ENCODE measurements at places on chromosomes 7 and 10.
A peak's percentile ranks its signal among the peaks of the same experiment; 100 is the strongest.

GRCh38 chr7:1579481-1580421 is 9.9 kb upstream of the PSMG3 start:
- peak; percentile 16 for DNase-seq

- no peak for DNase-seq
These were observed 48.0 kb upstream of the DLG5 start for GRCh38 chr10:77974396-77975074.

- DNase-seq, result no peak
These were observed 236.4 kb downstream of the WDR37 start for GRCh38 chr10:1292611-1293031.

DNA sequence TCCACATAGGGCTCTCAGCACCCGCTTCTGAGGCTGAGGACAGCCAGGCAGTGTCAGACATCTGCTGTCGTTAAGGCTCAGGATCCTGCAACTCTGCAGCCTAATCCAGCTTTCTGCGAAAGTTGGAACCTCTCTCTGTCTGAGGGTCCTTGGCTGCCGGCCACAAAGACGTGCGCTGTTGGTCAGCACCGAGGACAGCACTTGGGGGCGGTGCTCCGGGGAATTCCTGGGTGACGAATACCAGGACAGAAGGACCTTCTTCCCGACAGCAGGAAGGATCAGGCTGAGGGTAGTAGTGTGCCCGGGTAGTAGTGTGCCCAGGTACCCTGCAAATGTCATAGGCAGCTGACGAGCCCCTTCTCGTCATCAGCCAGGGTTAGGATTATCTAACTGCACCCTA is 16.0 kb upstream of the RASGEF1A start:
- no peak for DNase-seq

DNA sequence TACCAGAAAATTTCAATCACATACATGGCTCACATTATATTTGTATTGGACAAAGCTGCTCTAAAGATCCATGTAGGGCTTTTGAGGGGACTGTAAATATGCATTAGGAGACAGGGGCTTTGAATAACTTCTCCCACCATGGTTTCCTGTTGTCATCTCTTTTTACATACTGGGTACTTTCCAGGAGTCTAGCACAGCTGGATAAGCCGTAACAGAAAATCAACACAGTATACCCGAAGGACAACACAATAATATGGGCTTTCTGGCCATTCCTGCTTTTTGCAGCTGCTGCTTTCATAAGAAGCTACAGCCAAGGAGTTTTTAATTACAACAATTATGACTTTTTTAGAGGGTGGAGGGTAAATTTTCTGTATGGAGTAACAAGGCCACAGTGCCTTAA is 63.4 kb upstream of the SRPK2 start:
- no peak for DNase-seq

DNA sequence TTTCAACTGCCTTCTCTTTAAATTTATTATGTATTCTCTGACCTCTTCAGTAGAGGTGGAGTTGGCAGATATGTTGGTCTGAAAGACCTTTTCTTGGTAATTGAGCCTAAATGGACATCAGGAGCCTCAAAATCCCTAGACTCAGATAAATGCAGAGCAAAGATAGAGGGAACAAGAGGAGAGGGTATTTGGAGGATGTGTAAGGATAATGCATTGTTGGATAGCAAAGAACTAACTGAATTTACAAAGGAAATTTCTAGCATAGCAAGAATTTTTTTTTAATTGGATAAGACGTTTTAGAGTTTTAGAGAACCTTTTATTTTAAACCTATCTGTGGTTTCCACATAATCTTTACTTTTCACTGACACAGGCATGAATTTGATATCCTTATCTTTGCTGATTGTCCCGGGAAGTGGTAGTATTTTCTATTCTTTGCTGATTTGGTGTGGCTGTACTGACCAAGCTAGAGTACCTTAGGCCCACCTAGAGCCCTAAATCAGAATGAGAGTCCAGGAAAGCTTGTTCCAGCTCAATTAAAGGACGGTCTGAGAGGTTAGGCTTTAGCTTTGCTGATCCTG is 91.3 kb downstream of the NRF1 start:
- DNase-seq, result no peak

DNA sequence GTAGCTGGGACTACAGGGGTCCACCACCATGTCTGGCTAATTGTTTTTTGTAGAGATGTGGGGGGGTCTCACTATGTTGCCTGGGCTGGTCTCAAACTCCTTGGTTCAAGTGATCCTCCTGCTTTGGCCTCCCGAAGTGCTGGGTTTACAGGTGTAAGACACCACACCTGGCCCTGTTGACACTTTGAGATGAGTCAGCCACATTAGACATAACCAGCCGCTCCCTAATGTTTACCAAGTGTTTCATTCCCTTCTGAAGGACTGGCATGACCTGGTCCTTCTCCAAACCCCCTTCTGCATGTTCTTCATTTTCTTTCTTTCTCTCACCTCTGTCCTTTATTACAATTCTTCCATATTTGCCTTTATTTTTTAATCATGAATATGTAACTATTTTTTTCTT is 67.8 kb downstream of the TAF3 start:
- DNase-seq, result no peak

GRCh38 chr10:132687893-132688579 is 97.9 kb downstream of the NKX6-2 start:
- DNase-seq, result no peak

DNA sequence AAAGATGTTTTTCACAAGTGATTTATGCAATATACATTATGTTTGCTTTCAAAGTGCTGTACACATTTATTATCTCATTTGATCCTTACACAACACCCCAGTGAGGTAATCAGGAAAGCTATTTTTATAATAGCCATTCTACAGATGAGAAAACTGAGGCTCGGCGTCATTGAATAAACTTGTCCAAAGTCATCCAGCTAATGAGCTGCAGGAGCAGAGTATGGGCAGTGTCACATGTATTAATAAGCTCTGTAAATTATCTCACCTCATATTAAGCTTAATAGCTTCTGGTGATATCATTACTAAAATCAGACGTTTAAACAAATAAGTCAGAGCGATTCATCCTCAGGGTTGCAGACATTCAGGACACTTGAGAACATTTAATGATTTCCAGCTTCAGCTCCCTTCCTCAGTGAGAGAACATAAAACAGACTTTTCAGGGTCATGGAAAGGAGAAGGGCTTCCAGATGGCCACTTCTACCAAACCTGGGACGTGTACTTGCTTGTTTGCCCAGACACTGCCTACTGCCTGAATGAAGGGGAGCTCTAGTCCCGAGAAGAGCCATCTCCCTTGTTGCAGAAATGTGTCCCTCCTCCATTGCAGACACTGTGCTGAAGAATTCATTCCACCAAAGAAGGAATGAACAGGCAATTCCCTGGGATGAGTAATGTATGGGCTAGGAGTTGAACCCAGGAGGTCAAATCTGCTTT is 20.5 kb upstream of the FZD1 start:
- no peak for DNase-seq

DNA sequence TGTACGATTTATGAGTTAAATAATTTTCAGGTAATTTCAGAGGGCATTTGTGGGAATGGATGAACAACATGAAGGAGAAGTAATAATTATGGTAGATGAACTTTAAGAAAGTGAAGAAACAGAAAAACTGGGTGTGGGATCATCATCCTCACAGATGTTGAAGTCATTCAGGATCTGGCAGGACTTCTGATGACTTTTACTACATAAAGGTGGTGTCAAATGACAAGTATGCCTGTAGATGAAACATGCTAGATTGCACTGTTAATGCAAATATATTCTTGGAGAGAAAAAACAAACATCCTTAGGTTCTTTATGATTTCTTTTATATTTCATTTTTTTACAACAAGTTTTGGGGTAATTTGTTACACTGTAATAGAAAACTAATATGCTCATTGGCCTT is 230.2 kb downstream of the PCLO start:
- DNase-seq, result no peak

- DNase-seq, result no peak
These were observed 224.4 kb downstream of the ARHGAP12 start for GRCh38 chr10:31704195-31704594.

- no peak for DNase-seq
These were observed 45.5 kb upstream of the PRSS1 start for GRCh38 chr7:142703655-142704305.

DNA sequence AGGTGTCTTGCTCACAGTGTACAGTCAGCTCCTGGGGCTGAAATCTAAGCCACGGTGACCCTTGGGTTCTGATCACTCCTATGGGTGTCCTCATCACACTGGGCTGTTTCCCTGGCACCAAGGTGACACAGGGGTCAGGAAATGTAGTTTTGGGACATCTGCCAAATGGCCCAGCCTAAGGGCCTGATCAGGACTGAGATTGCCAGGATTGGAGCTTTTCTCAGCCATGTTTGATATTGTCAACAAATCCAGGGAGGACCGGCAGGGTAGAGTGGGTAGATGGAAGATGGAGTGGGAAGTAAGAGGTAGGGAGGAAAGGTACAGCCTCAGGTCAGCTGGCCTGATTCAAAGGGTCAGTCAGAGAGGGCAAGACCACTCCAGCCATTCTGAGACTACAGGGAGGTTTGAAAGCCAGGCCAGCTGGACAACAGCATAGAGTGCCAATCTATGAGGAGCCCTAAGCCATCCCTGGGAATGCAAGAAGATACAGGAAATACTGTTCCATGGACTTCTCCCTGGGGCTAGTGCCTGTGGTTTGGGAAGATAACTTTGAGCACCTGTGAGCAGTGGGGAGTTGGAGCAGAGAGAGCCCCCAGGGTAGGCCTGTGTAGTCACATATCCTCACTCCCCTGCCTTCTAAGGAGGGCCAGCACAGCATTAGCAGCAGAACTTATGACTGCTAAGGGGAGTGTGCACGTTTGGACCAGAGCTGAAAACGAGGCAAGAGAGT is 377.3 kb upstream of the ZMIZ1 start:
- no peak for DNase-seq

- DNase-seq, result no peak
These were observed 86.8 kb downstream of the NOD1 start for GRCh38 chr7:30391806-30392205.

GRCh38 chr7:143299840-143300239 is 11.7 kb downstream of the CASP2 start:
- no peak for DNase-seq

DNA sequence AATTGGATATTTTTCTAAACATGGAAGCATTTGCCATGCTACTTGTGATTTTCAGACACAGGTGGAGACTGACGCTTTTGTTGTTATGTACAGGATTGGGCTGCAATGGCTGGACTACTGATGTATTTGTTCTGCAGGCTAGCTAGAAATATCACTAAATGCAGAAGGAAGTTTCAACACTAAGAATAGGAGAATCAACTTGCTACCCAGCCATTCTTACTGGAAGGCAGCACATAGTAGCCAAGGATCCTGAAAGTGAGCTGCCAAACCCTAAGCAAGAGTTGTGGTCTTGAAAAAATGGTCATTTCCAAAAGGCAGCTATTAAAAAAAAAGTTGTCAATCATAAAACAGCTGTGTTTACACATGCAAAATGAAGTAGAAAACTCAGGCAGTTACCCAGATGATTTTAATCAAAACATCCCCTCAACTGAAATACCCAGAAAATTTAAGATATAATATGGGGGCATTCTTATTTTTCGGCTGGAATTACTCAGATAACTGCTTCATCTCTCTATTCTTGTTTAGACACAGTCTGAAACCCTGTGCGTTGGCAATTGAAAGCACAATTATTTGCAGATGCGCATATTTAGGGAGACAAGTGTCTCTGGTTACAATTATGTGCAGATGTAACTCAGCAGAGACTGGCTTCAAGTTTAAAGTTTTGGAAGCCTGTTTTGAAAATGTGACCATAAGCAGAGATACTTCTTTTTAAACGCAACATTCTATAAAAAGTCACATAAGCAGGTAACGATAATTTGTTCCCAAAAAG is 31.2 kb downstream of the GFRA1 start:
- DNase-seq, result no peak

- DNase-seq, result no peak
These were observed 18.7 kb downstream of the CNPY1 start for GRCh38 chr7:155527664-155528063.

- no peak for DNase-seq
These were observed 48.4 kb downstream of the ZNF503 start for GRCh38 chr10:75353183-75353582.

DNA sequence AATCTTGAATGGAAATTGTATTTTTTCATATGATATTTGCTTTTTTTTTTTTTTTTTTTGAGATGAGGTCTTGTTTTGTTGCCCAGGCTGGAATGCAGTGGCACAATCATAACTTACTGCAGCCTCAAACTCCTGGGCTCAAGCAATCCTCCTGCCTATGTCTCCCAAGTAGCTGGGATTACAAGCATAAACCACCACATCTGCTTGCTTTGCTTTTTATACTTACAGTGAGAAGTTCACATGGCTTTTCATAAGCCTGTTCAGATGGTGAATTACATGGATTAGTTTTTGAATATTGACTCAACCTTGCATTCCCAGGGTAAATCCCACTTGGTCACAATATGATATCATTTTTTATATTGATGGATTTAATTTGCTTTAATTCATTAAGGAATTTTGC is 22.0 kb downstream of the LRRD1 start:
- no peak for DNase-seq

- no peak for DNase-seq
These were observed 1342.6 kb downstream of the REEP3 start for GRCh38 chr10:64863836-64864235.

- DNase-seq, result no peak
These were observed 7.6 kb downstream of the ATP5F1C start for GRCh38 chr10:7795605-7796004.
